Stimulated activated CD8-positive, alpha-beta memory T cell treated with anti-CD3 and anti-CD28 coated beads, Interleukin-4, amount 100 ng/mL, for 4 hours (primary cell): ENCODE measurements at places on chromosomes 5 and 9.
A peak's percentile ranks its signal among the peaks of the same experiment; 100 is the strongest.

GRCh38 chr9:132742821-132743311 lies 72.6 kb downstream of the GTF3C4 start:
- no peak for DNase-seq

- DNase-seq, result no peak
Observed at GRCh38 chr5:116658830-116659229, 84.2 kb upstream of the SEMA6A start.

GRCh38 chr5:56493766-56494165 lies 260.6 kb upstream of the ANKRD55 start:
- no peak for DNase-seq

DNA sequence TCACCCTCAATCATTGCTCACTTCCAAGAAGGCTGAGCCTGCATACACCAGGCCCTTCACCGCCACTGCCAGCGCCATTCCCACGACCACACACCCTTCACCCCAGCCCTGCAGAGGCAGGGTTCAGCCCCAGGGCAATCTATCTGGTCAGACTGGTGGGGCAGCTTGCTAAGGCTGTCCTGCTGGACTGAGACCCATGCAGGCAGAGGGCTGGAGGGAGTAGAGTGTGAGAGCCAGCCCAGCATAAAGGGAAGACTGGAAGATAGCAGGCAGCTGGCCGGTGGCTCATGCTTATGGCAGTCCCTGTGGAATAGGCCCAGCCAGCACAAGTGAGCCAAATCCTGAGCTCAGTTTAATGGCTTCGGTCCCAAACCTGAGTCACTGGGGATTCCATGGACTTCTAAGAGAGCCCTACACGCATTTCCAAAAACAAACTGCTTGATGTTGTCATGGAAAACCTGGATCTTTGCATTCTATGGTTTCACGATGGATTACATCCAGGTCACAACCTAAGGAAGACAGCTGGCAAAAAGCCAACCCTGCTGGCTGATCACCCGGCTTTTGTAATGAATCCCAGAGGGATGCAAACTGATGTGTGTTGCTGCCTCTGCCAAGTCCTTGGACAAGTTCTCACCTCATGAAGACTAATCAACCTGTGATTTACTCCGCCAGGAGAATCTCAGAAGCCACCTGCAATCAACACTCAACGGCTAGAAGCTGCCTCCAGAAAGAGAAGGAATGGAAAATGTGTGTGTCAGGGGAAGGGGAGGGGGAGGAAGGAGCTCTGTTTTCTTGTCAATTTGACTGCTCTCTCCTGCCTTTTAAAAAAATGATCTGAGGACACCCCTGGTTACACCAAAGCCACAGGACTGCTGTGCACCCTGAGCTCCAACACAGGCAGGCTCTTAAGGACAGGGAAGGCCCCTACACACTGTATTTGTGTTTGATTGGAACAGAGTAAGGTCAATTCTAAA lies 143.6 kb downstream of the LHFPL2 start:
- no peak for DNase-seq

DNA sequence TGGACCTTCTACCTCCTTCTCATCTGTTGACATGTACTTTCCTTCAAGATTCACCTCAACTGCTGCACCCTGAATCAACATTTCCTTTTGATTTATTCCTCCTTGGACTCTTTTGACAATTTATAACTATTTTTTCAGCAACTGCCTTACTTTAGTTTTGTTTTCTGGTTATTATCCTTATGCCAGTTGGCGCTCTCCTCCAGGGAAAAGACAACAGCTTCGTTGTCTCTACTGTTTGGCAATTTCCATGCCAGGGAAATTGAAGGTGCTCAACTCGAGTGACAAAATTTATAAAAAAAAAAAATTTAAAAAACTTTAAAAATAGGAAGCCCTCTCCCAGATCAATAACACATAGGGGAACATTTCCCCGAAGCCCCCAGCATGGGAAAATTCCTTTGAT lies 549.2 kb upstream of the DMAC1 start:
- no peak for DNase-seq

DNA sequence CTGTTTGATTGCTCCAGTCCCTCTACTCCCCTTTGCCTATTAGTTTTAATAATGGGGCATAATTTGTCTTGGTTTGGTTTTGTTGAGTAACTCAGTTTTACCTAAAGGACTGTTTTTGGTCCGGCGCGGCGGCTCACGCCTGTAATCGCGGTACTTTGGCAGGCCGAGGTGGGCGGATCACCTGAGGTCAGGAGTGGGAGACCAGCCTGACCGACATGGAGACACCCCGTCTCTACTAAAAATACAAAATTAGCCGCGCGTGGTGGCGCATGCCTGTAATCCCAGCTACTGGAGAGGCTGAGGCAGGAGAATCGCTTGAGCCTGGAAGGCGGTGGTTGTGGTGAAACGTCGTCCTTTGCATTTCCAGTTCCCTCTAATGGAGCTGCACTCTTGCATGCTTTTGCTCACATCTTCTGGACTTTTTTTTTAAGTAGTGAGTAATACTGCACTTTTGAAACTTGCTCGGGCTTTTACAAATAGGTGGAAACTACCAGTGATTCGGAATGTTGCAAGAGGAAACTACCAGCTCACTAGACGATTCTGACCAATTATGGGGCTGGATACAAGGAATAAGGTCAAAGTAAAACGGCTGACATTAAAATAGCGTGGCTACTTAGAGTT lies 721 bp upstream of the MAML1 start:
- no peak for DNase-seq

GRCh38 chr9:79489261-79490000 lies 82.3 kb upstream of the TLE4 start:
- no peak for DNase-seq

GRCh38 chr9:131386281-131386680 lies 7.6 kb upstream of the PRRC2B start:
- no peak for DNase-seq

DNA sequence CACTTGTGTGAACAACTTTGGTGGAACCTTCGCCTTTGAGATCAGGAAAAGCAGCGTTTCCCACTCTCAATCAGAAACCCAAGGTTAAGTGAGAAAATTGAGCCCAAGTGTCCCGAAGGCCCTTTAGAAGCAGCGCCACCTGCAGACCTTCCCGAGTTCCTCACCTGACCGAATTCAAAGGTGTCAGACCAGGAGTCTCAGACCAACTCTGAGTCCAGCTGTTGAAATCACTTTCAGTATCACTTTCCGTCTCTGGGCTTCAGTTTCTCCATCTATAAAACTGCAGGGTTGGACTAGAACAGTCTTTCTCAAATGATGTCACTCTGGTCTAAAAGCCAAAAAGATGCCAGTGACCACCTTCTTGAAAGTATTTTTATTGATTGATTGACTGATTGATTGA lies 31.7 kb upstream of the GRHPR start:
- DNase-seq, result no peak

- DNase-seq, result no peak
Observed at GRCh38 chr5:1212881-1213280, 11.5 kb downstream of the SLC6A19 start.

- no peak for DNase-seq
Observed at GRCh38 chr9:70609542-70610286, 195.3 kb upstream of the KLF9 start.

GRCh38 chr9:105854783-105855724 lies 160.7 kb downstream of the TMEM38B start:
- no peak for DNase-seq

GRCh38 chr9:137353223-137354152 lies 51.4 kb upstream of the NRARP start:
- no peak for DNase-seq

DNA sequence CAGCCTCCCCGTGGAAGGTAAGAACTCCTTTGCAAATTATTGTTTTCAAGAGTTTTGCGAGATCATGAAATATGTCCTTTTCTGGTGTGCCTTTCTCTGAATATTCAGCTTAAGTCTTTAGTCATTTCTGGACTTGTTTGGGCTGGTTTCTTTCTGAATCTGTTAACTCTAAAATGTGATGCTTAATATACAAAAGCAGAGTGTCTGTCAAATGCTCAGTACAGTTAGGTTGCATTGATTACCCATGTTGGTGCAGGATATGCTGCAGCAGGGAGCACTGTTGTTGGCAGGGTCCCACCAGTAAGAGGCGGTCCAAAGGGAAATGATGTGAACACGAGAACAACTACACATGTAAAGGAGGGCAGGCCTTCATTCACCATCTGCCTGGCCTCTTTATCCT lies 47.7 kb downstream of the SPTAN1 start:
- DNase-seq, result no peak

- DNase-seq, result no peak
Observed at GRCh38 chr9:137316012-137316981, 14.2 kb upstream of the NRARP start.

DNA sequence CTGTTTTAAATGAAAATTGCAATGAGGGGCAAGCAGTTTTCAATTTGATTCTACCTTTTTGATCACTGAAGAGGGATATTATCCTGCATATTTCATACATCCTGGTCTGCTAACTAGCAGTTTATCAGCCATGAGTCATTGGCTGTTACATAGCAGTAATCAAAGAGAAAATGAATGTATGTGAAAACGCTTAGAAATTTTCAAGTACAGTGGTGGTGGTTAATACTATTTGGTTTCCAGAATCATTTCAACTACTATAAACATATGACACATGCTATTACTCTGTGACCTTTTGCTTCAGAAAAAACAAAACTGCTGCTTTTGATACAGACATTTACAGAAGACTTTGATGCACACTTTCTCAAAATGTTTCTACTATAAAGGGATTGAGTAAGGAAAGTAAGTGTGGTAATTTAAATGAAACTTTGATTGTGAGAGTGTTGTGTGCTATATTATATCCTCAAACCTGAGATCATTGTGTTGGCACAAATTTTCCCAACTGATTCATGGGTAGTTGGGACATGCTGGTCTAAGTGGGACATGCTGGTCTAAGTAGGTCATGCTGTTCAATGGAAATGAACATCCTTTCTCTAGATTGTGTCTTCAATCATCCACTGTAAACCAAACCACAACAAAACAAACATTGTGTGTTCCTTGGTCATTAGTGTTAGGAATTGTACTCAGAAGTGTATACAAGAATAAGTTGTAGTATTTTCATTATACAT lies 5.1 kb downstream of the RNF14 start:
- DNase-seq, result no peak

- no peak for DNase-seq
Observed at GRCh38 chr5:90424245-90424644, 14.7 kb upstream of the CETN3 start.

DNA sequence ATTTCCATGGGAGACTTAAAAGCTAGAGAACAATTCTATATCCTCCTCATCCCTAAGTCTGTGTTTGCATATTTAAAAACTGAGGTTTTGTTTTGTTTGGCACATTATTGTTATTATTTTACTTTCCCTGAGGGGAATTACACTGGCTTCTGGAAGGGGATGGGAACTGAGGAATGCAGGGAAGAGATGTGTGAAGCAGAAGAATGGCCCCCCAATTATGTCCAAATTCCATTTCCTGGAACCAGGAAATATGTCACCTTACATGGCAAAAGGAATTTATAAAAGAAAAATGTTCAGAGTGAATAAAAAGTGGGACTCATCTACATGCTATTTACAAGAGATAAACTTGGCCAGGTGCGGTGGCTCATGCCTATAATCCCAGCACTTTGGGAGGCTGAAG lies 129.8 kb downstream of the MARCHF11 start:
- DNase-seq, result no peak

GRCh38 chr5:135565725-135566421 lies 12.9 kb downstream of the CXCL14 start:
- DNase-seq, result peak; percentile 12

DNA sequence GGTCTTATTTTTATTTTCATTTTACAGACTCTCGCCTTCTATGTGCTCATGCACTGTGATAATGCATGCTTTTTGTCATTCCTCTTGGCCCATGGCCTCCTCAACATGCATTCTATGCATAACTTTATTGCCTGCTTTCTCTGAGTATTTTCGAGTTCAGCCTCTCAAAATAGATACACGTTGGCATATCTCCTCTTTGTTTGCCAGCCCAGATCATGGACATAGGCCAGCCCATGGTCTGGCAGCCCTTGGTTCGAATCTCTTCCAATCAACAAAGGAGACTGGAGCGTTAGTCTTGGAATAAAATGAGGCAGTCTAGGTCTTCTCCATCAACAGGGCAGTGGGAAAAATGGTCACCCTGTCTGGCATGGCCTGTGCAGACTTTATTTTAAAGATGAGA lies 279.5 kb upstream of the ADAMTS16 start:
- DNase-seq, result no peak

DNA sequence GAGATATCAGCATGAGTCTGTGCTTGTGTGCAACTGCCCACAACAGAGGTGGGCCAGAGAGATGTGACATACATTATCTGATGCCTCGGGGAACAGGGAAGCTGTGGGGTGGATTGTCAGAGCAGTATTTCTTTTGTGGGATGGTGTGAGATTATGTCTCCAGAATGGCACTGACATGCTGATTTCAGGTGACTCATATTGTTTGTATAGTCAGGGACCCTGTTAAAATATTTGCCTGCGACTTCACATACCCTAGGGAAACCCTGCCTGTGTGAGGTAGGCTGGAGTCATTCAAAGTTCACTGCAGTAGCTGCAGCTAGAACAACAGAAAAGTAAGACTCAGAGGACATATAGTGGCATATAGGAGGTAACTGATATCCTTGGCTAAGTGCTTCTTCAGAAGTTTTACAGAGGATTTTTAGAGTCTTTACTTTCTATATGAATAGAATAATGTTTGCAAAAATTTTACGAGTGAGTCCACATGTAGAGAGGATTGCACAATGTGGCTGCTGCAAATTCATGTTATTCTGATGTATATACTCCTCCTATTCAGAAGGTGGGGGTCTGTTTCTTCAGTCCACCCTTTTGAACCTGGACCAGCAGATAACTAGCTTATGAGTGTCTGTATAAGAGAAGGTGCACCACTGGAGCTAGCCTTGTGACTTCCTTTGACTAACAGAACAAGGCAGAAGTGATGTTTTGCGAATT lies 89.3 kb downstream of the MACIR start:
- no peak for DNase-seq

GRCh38 chr9:120109242-120109641 lies 470.7 kb downstream of the CDK5RAP2 start:
- DNase-seq, result no peak

GRCh38 chr9:127858041-127858512 lies 3.6 kb upstream of the ENG start:
- DNase-seq, result no peak

- DNase-seq, result no peak
Observed at GRCh38 chr5:56185768-56186311, 47.3 kb downstream of the ANKRD55 start.

- DNase-seq, result no peak
Observed at GRCh38 chr5:82910905-82911304, 166.3 kb downstream of the TMEM167A start.
